ENCODE measurements at places on chromosomes 1 and 21. TPM values are rescaled to one million over a fixed set of nuclear protein-coding genes. Genes with fewer than 3 reads are reported as not detected.

Gene ISG20L2
- total RNA-seq = 18.9 TPM

Gene CLCA4
- total RNA-seq = not detected

Gene CTH
- total RNA-seq = 0.31 TPM

Gene CAMK1G
- total RNA-seq = not detected

Gene KIF26B
- total RNA-seq = 2.1 TPM

Gene FCRL5
- total RNA-seq = not detected

Gene SLC30A2
- total RNA-seq = not detected

Gene VASH2
- 1.9 TPM for total RNA-seq

Gene LIPI
- total RNA-seq = not detected

Gene DIPK1A
- 7.3 TPM for total RNA-seq

Gene OR14K1
- total RNA-seq = not detected

Gene CTTNBP2NL
- 11.2 TPM for total RNA-seq

Gene ADAMTS1
- 7.7 TPM for total RNA-seq

Gene AIM2
- total RNA-seq = not detected
